Foreskin keratinocyte (primary cell): ENCODE measurements at places on chromosomes 6 and 20. TPM values are rescaled to one million over a fixed set of nuclear protein-coding genes. Genes with fewer than 3 reads are reported as not detected.
A peak's percentile ranks its signal among the peaks of the same experiment; 100 is the strongest.

- DNase-seq, result no peak
Measured at GRCh38 chr6:121925024-121925423, 474.4 kb upstream of the HSF2 start.

- no peak for DNase-seq
Measured at GRCh38 chr6:39931607-39932006, 2.7 kb downstream of the MOCS1 start.

GRCh38 chr20:45181639-45182038, 6.9 kb downstream of the PI3 start:
- no peak for DNase-seq

GRCh38 chr6:11460001-11460668, 77.4 kb upstream of the TMEM170B start:
- peak; percentile 30 for DNase-seq

DNA sequence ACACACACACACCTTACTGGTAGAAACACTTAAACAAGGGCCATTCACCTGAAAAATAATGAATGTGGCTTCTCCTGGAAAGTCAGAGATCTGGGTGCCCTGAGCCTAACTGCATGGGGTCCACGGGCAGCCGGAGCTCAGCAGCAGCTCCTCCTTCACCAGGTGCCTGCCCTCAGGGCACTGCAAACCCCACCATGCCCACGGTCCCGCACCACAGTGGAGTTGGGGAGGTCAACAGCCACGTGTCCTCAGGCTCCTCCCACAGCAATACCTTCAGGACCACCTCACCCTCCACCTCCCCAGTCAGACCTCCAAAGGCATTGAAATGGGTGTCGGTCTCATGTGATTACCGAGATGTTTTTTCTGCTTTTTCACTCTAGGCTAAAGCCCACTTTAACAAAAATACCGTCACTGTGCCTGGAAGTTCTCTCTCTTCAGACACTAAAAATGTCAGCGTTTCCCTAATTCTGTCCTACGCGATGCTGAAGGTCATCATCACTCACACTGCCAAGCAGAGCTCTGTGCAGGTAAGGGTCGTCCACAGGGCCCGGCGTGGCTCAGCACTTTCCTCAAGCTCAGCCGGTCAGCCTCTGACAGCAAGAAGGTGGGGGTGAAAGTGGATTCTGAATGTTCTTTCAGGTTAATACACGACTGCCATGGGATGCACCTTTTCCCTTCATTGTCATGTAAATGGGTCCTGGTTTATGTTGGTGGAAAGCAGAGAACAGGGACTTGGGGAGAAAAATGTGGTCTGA, 48.9 kb downstream of the CDK5RAP1 start:
- DNase-seq, result no peak

Gene FABP7
- total RNA-seq, result 0.27 and 0.39 TPM in 2 replicates

Gene LPA
- not detected in 2 replicates for total RNA-seq

Gene SCP2D1
- total RNA-seq, result not detected in 2 replicates
